ENCODE measurements at places on chromosomes 7 and 10. TPM values are rescaled to one million over a fixed set of nuclear protein-coding genes. Genes with fewer than 3 reads are reported as not detected.
A peak's percentile ranks its signal among the peaks of the same experiment; 100 is the strongest.

GRCh38 chr7:90626013-90626412 lies 29.9 kb downstream of the CDK14 start:
- H3K36me3 ChIP-seq = no peaks in the 10 kb centered on the region
- H3K27me3 ChIP-seq = no peaks in the 10 kb centered on the region
- no peaks in the 10 kb centered on the region for H3K4me1 ChIP-seq
- H3K27ac ChIP-seq = no peak overlapping the region
- no peak overlapping the region for H3K4me3 ChIP-seq

- no peak overlapping the region for H3K27ac ChIP-seq
- H3K4me1 ChIP-seq = peaks cover 7% of the 10 kb centered on the region
- no peaks in the 10 kb centered on the region for H3K27me3 ChIP-seq
- peaks cover 25% of the 10 kb centered on the region for H3K36me3 ChIP-seq
These were observed 14.2 kb downstream of the PFKFB3 start for GRCh38 chr10:6216916-6217315.

DNA sequence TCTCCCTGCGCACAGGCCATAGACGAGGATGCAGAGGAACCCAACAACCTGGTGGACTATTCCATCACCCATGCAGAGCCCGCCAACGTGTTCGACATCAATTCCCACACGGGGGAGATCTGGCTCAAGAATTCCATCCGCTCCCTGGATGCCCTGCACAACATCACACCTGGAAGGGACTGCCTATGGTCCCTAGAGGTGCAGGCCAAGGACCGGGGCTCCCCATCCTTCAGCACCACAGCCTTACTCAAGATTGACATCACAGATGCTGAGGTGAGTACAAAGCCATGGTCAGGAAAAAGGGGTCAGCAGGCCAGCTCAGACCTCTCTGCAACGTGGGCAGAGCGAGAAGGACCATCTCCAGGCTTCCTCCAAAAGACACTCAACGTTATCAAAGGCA lies 12.3 kb downstream of the LRIT2 start:
- no peak overlapping the region for H3K4me3 ChIP-seq
- peaks cover 8% of the 10 kb centered on the region for H3K27me3 ChIP-seq
- DNase-seq = no peak

- H3K4me3 ChIP-seq = no peak overlapping the region
- H3K4me1 ChIP-seq = no peaks in the 10 kb centered on the region
- H3K27me3 ChIP-seq = no peaks in the 10 kb centered on the region
- no peak for DNase-seq
- H3K36me3 ChIP-seq = no peaks in the 10 kb centered on the region
These were observed 740.4 kb upstream of the IGFBP3 start for GRCh38 chr7:46661431-46661830.

- peaks cover 30% of the 10 kb centered on the region for H3K36me3 ChIP-seq
- H3K27me3 ChIP-seq = no peaks in the 10 kb centered on the region
- no peak overlapping the region for H3K4me3 ChIP-seq
- peaks cover 15% of the 10 kb centered on the region for H3K4me1 ChIP-seq
- H3K27ac ChIP-seq = no peak overlapping the region
These were observed 19.1 kb downstream of the NACAD start for GRCh38 chr7:45069444-45070253.

- no peaks in the 10 kb centered on the region for H3K36me3 ChIP-seq
- DNase-seq = no peak
- H3K27me3 ChIP-seq = peaks cover 27% of the 10 kb centered on the region
- no peak overlapping the region for H3K4me3 ChIP-seq
These were observed 43.9 kb downstream of the IFIT5 start for GRCh38 chr10:89458291-89458690.

DNA sequence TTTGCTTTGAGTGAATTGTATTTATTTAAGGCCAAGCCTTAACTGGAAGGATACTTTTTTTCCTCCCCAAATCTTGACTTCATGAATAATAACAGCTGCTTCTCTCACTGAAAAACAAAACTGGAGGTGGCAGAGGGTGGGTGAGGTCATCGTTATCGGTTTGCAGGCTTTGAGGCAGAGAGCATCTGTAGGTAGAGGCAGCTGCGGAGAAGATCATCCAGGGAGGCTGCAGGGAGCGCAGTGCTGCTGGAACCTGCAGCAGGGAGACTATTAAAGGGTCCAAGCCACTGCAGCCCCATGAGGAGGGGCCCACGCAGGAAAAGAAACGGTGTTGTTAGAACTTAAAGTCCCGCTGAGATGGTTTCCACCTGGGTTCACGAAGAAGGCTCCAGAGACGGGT lies 112.1 kb upstream of the SDK1 start:
- no peak overlapping the region for H3K4me3 ChIP-seq
- H3K4me1 ChIP-seq = peaks cover 4% of the 10 kb centered on the region
- no peaks in the 10 kb centered on the region for H3K36me3 ChIP-seq
- H3K27ac ChIP-seq = no peak overlapping the region
- no peak for DNase-seq
- peaks cover 1% of the 10 kb centered on the region for H3K27me3 ChIP-seq

DNA sequence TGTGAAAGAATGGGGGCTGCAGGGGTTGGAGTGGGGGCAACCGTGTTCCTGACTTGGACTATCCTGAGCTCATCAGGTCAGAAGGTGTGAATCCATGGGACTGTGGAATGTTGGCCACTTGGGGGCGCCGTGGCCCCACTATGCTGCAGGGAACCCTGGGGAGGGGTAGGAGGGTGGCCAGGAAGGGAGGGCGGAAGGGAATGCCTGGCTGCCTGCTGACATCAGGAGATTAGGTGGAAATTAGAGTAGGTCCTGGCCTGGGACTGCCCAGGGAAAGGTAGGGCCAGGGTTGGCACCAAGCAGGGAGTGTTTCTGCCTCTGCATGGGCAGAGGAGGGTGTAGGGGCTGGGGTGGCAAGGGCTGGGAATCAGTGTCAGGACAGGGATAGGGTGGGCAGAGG lies 65.8 kb upstream of the PRSS58 start:
- H3K36me3 ChIP-seq = no peaks in the 10 kb centered on the region
- peaks cover 13% of the 10 kb centered on the region for H3K4me1 ChIP-seq
- peaks cover 5% of the 10 kb centered on the region for H3K27me3 ChIP-seq
- peak overlapping the region; percentile 74 for H3K27ac ChIP-seq
- peak; percentile 71 for DNase-seq
- H3K4me3 ChIP-seq = peak overlapping the region; percentile 43

DNA sequence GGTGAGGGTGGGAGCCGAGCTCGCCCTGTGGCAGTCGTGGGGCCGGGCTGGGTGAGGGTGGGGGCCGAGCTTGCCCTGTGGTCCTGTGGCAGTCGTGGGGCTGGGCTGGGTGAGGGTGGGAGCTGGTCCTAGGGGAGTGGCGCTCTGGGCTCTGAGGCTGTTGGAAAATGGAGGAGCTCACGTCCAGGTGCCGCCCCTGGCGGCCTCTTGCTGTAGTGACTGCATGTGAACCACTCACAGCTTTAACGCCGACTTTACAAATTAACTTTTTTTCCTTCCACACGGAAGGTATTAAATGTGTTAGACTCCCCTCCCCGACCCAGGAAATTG lies 312.6 kb downstream of the WDR37 start:
- H3K36me3 ChIP-seq = no peaks in the 10 kb centered on the region
- H3K27me3 ChIP-seq = peaks cover 24% of the 10 kb centered on the region
- no peak overlapping the region for H3K4me3 ChIP-seq

- no peak for DNase-seq
- no peak overlapping the region for H3K4me3 ChIP-seq
- peaks cover 5% of the 10 kb centered on the region for H3K27me3 ChIP-seq
- no peak overlapping the region for H3K27ac ChIP-seq
- no peaks in the 10 kb centered on the region for H3K36me3 ChIP-seq
These were observed 107.5 kb upstream of the ANLN start for GRCh38 chr7:36281945-36282717.

Gene NPM3
- total RNA-seq = 30.5 TPM

Gene GARIN1A
- 0.88 TPM for total RNA-seq

Gene SPAG6
- 0.77 TPM for total RNA-seq

Gene ZCCHC24
- 3.2 TPM for total RNA-seq

Gene FANK1
- 0.69 TPM for total RNA-seq
